ENCODE measurements at places on chromosomes 3 and 15.

GRCh38 chr3:161796312-161796711 is 299.7 kb downstream of the OTOL1 start:
- no peak for DNase-seq

DNA sequence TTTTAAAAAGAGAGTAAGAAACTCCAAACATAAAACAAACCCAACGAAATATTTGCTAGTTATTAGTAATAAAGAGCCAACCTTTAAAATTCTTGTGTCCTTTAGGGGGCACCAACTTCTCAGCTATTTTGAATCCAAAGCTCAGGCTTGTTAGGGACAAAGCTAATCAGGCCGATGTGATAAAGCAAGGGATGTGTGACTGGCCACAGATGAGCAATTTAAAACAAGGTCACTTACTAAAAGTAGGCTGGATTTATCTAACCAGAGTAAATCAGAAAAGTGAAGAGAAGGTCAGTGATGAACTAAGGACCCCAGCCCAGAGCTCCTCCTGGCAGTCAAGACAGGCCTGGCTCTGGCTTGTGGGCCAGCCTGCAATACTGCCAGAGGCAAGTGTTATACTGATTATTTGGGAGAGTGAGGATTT is 108.5 kb downstream of the CYP19A1 start:
- DNase-seq, result no peak

- DNase-seq, result no peak
Observed at GRCh38 chr15:56831467-56832005, 86.9 kb upstream of the TCF12 start.

DNA sequence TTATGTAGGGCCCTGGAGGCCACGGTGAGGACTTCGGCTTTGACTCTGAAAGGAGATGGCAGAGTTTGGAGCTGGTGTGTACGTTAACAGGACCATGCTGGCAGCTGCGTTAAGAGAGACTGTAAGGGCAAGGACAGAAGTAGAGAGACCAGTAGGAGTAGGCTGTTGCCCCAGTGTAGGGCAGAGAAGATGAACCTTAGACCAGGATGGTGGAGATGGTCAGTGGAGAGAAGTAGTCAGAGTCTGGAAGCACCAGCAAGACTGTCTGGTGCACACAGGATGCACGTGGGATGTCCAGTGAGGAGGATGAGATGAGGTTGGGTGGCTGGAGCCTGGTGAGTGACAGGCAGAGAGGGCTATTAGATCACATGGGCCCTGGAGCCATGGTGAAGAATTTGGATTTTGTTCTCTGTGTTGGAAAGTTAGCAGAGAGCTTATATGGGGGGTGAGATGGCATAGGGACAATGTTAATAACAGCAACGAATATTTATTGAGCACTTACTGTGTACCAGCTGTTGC is 150.1 kb downstream of the IGF1R start:
- DNase-seq, result no peak

GRCh38 chr3:136353461-136353860 is 103.3 kb downstream of the PCCB start:
- no peak for DNase-seq

GRCh38 chr3:71414189-71414927 is 169.2 kb downstream of the FOXP1 start:
- no peak for DNase-seq

GRCh38 chr3:12369029-12369428 is 80.2 kb downstream of the PPARG start:
- DNase-seq, result no peak

- no peak for DNase-seq
Observed at GRCh38 chr3:124763644-124764358, 33.5 kb downstream of the UMPS start.

GRCh38 chr3:183586477-183586876 is 31.0 kb upstream of the KLHL6 start:
- no peak for DNase-seq

DNA sequence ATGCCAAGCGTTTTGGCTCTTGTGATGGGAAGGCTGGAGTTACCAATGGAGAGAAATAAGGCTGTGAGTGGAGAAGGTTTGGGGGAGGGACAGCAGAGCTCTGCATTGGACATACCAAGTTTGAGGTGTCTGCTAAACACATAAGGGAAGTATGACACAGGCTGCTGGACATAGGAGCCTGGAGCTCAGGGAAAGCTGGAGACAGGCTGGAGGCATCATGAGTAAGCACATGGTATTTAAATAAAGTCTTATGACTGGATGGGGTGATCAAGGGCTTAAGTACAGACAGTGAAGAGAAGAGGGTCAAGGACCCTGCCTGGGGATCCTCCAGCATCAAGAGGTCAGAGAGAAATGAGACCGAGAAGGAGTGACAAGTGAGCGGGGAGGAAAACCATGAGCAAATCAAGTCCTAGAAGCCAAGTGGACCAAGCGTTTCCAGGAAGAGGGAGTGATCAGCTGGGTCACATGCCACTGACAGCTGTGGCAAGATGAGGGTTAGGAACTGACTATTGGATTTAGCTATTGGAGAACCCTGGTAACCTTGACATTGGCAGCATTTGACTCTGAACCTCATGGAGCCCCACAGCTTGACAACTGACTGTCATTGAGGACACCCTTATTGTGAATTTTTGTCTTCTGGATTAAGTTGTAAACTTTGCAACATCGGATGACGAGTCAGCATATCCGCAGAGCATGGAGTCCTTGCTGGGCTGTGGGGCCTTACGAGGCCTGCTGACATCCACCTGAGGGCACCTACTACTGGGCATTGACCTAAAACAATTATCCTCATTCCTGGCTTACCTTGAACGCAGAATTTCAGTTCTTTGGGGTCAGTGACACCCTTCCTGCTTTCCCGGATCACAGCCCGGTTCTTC is 78.7 kb upstream of the ETV5 start:
- DNase-seq, result no peak

DNA sequence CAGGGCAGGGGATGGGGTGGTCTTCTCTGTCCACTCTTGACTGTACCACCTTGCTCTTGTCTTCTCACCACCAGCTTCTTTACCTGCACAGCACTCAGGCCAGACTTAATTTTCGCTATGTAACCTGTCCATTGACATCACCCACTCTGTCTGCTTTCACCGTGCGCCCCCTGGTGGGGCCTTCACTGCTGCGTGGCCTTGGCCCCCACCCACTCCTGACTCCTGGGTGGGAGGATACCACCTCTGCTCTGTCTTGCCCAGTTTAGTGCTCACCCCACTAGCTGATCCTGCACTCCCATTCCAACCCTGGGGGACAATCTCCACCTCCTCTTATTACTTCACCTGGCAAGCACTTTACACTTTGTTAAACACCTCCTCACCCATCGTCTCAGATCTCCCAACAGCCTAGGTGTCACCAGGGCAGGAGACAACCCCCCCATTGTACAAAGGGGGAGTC is 17.7 kb downstream of the PTH1R start:
- DNase-seq, result no peak

- DNase-seq, result no peak
Observed at GRCh38 chr3:57135964-57136719, 29.0 kb downstream of the IL17RD start.

- DNase-seq, result no peak
Observed at GRCh38 chr15:91098451-91098850, 1.6 kb upstream of the SV2B start.

GRCh38 chr3:29889215-29889614 is 608.3 kb downstream of the RBMS3 start:
- DNase-seq, result no peak

GRCh38 chr3:196684548-196685407 is 27.3 kb downstream of the CEP19 start:
- DNase-seq, result peak; percentile 41

- no peak for DNase-seq
Observed at GRCh38 chr15:53457479-53457878, 302.0 kb downstream of the WDR72 start.

- DNase-seq, result no peak
Observed at GRCh38 chr3:52404391-52404790, 40.5 kb downstream of the SEMA3G start.

DNA sequence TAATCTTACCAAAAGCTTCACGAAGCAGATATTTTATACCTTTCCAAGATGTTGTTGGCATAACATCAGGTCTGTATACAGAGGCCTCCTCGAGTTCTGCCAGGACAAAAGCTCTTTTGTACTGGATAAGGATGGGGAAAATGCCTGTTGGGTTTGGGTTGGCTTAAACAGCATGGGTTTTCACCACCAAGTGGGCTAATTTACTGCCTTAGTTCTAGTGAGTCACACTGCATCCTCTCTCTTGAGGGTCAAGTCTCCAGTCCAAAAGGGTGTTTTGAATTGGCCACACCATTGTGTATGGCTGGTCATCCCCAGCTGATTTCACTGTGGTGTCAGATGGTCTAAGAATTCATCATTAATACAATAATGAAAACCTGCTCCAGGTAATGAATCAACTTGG is 26.1 kb upstream of the BHLHE40 start:
- no peak for DNase-seq

DNA sequence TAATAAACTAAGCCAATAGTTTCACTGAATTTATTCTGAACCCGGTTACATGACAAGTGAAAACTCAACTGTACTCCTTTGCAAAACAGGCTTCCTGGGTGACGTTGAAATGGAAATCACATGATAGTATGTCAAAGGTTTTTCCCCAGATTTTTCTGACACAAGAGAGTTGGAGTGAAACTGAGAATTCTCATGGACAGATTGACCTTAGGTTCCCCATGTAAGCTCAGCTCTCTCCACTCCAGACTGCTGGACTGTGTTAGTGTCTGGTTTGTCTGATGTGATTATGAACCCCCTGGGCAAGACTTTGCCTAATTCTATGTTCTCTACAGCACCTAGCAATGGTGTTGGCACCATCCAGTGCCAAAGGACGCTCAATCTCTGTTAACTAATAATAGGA is 219.7 kb upstream of the COL8A1 start:
- DNase-seq, result no peak

GRCh38 chr3:71778353-71778752 is 6.6 kb downstream of the PROK2 start:
- DNase-seq, result no peak

GRCh38 chr3:27726240-27726639 is 4.1 kb upstream of the EOMES start:
- DNase-seq, result no peak

DNA sequence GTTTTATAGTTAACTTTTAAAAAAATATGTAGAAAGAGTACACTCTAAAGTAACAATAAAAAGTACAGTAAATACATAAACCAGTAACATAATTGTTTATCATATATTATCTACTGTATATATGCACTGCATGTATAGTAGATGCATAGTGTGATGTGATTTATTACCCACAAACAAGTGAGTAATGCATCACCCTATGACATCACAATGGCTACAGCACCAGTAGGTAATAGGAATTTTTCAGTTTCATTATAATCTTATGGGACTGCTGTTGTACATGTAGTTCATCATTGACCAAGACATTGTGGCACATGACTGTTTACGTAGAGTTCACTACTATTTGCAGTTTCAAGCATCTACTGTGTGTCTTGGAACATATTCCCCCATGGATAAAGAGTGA is 1047.2 kb downstream of the ROBO2 start:
- no peak for DNase-seq

DNA sequence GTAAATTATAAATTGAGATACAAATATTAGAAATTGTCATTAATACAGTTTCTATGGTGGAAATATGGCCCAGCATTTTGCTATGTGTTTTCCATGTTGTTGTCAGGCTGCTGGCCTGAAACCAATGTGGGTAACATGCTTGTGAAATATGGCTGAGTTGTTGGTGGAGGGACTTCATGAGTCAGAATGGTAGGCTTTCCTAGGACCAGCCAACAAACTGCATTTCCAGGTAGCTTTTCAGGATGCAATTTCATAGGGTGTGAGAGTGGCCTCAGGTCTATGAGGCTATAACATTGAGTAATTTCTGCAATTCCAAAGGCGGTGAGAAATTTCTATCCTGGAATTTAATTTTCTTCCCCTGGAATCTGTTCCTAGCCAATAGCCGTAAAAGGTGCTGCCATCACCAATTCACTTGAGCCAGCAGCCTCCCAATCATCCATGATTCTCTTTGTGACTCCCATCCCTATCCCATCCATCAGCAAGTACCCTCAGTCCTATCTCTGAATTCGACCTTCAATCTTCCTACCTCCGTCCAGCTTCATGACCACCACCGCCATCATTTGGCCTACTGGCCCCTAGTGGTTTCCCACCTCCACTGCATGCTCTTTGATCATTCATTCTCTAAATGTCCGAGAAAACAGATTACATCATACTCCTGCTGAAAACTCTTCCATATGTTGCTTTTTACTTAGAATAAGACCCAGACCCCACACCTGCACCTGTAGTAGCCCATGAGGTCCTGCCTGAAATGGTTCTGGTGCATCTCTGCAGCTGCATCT is 276.6 kb upstream of the CFAP20DC start:
- no peak for DNase-seq

DNA sequence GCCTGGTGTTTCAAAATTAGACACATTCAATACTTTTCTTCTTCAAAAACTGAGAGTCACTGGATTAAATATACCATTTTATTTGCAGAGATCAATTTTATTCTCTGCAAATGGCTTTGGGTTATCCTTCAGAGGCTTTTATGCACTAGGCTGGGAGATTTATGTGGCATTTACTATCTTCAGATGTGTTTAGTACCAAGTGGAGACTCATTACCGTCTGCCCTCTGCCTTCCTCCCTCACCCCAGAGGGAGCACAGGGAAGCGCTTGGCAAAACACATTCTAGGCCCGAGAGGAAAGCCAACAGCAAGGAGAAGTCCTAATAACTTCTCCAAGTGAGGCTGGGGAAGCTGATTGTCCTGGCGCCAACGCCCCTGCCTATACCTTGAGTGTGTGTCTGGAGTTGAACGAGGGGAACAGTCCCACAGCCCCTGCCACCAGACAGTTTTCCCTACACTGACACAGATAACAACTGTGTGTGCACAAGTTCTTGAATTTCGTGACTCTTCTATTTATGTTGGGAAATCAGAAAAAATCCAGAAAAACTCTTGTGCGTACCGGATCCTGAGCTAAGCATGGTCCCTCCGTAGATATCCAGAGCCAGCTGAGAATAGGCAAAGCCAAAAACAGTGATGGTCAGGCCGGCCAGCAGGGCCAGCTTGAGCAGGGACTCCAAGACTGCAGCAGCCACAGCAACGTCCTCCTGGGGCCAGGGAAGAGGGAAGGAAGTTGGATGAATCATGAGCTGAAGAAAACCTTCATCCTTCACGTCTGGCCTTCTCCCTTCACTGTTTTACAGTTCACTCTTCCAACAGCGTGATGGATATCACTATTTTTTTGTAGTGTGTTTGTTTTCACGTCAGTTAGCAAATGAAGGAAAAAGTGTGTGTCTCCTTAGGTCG is 26.6 kb downstream of the RFT1 start:
- DNase-seq, result no peak

- no peak for DNase-seq
Observed at GRCh38 chr3:60445446-60445845, 805.8 kb downstream of the FHIT start.

GRCh38 chr3:144864646-144865045 is 893.0 kb downstream of the DIPK2A start:
- no peak for DNase-seq

DNA sequence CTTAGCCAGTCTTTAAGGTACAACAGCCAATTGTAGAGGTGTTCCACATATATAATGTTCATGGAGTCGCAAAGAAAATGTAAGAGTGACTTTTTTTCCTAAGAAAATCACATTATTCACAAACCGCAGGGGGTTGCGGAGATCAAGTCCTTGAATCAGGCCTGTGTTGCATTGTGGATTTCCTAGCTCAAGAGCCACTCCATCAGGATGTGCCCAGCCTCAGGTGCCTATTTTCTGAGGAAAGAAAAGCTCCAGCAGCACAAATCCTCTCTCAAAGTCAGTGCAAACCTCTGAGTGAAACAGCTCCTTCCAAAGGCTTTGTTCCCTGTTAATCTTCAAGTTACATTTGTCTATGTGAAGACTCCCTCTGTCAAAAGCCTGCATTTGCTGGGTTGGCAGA is 349.4 kb downstream of the CLSTN2 start:
- no peak for DNase-seq

GRCh38 chr3:129184396-129184657 is 631 bp upstream of the CNBP start:
- no peak for DNase-seq

Data from NCI-H1417 treated with DMSO at 0.1 percent for 48 hours (cell line).